ENCODE measurements at places on chromosomes 12 and 14.

- DNase-seq: no peak
These were observed 4.6 kb upstream of the NFATC4 start for GRCh38 chr14:24363401-24363800.

- no peak for DNase-seq
These were observed 8.3 kb upstream of the GPX2 start for GRCh38 chr14:64950889-64951288.

DNA sequence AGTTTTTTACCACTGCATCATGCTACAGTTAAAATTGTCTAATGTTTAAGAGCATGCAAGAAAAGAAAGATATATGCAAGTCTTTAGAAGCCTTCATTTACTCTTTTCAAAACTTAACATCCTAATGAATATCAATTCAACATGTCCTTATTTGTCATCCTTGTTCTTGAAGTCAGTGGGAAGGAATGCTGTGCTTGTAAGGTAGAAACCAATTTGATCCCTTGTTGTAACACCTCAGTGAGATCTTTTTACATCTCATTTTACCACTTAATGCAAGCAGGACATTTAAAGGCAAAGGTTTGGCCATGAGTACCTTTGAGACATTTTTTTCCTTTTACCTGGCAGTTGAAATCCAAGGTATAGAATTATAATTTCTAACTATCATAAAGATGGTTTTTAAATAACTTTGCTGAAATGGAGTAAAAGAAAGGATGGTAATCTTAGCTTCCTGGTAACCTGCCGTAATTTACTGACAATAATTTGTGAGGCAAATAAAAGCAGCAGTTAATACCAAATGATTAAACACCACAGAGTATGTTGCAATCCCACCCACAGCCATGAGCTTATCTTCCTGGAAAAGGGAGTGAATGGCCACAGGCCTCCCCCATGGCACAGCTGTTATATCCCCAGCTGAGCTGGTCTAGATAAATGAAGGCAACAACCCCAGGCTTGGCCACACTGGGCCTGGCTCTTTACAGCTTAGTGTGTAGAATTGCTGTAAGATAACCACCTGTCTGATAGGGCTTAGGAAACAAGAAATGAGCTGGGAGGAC is 33.2 kb upstream of the STRN3 start:
- no peak for DNase-seq

DNA sequence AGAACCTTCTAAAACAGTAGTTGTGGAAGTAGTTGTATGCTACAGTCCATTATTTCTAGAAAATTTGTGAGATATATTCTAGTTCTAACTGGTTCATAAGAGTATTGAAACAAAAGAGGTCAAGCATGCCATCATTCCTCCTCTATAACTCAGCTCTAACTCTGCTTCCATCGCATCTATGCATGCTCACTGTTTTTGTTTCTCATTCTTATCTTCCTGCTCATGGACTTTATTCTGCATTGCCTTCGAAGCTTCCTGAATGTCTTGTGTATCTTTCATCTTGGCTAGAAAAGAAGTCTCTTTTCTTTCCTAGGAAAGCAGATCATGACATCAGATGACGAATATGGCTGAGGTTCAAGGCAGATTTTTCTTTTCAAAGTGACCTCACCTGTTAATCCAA is 402 bp downstream of the LMNTD1 start:
- no peak for DNase-seq

- DNase-seq: no peak
These were observed 912.7 kb upstream of the LRFN5 start for GRCh38 chr14:40694023-40694422.

GRCh38 chr14:30596935-30597334 is 25.2 kb upstream of the SCFD1 start:
- DNase-seq: no peak

GRCh38 chr14:65832431-65833266 is 420.1 kb downstream of the FUT8 start:
- DNase-seq: no peak

Data from activated CD4-positive, alpha-beta T cell treated with anti-CD3 and anti-CD28 coated beads, Interleukin-2, amount 50 U/mL, for 1 hour (primary cell).